ENCODE measurements at places on chromosomes 13 and 19. TPM values are rescaled to one million over a fixed set of nuclear protein-coding genes. Genes with fewer than 3 reads are reported as not detected.

DNA sequence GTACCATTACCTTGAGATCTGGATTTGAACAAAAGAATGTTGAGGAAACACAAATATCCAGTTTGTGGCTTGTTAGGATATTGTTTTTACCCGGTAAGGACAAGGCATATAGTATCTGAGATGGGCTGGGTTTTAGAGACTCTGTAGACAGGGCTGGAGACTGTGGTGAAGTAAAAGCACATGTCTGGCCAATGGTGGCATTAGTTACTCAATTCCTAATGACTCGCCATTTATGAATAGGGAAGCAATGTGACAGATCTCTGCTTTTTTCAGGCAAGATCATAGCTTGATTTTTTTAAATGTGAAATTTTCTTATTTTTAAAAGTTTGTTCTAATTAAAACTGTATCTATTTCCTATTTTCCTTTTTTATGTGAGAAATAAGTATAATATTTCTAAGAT is 371.1 kb upstream of the SPRY2 start:
- DNase-seq, result no peak

Gene WTIP
- 0.68 TPM for total RNA-seq

- no peak for DNase-seq
Observed at GRCh38 chr13:37656247-37656940, 57.8 kb upstream of the POSTN start.

DNA sequence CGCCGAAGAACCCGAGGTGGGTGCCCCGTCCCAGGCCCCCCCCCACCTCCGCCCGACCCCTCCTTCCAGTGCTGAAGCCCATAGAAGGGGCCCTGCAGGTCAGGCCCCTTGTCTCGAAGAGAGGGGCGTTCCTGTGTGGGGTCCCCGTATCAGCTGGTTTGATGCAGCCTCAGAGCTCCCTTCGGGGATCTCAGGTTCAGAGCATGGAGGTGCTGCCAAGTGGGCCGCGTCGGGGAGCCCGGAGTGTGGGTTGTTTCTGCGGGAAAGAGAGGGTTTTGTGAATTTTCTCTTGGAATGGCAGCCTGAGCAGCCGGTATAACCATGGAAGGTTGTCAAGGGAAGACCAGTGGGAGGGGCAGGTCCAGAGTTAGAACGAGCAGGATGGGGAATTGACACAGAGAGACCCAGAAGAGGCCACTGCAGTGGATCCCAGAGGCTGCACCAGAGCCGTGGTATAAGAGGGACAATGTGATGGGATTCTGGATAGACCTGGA is 384 bp downstream of the TRAPPC2B start:
- DNase-seq, result no peak

Gene RFXAP
- 13.9 TPM for total RNA-seq

DNA sequence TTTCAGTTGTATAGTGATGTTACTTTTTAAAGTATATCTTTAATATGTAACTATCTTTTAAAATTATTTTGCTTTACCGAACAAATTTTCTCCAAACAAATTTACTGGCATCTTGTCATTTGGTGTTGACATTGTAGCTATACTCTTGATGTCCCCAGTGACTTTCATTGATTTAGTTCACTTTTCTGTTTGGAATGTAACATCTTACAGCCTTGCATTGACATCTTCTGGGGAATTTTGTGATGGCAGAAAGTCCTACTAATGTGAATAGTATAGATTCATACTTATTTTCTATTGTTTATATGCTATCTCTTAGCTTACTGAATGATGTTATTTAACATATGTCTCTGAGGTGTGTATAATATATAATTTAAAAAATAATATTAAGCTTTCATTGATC is 800.9 kb upstream of the ATXN8OS start:
- no peak for DNase-seq

GRCh38 chr19:7113233-7113632 is 43.7 kb downstream of the ZNF557 start:
- no peak for DNase-seq

Gene LTBP4
- 54.3 TPM for total RNA-seq

GRCh38 chr19:13099073-13099999 is 3.3 kb downstream of the LYL1 start:
- peak; percentile 87 for DNase-seq

- DNase-seq, result no peak
Observed at GRCh38 chr13:58085274-58085673, 453.7 kb downstream of the PCDH17 start.
